Cortex of kidney (tissue), 1 donor: ENCODE measurements at places on chromosomes 7 and 10.

- DNase-seq = no peak
Measured at GRCh38 chr7:140593672-140593982, 47.0 kb downstream of the DENND2A start.

DNA sequence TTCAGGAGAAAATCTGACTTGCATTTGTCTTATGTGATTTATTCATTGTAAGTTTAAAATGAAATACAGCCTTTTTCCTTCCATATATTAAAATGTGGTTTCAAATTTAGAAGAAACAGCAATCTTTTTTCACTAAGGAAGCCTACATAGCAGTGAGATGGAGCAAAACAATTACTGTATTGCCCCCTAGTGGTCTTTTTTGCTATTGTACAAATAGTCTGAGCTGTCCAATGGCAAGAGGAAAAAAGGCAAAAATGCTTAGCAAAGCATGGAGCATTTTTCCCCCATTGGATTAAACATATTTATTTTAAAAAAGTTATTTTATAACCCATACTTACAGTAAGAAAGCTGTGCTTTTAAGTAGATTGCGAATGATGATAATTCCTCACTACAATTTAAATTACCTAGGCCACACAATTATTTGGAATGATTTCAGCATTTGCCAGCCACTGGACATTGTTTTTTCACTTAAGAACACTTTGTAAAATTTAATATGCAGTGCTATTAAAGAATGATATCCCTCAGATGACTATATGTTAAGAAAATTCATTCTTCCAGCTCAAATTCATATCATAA is 119.5 kb downstream of the CPED1 start:
- no peak for DNase-seq

DNA sequence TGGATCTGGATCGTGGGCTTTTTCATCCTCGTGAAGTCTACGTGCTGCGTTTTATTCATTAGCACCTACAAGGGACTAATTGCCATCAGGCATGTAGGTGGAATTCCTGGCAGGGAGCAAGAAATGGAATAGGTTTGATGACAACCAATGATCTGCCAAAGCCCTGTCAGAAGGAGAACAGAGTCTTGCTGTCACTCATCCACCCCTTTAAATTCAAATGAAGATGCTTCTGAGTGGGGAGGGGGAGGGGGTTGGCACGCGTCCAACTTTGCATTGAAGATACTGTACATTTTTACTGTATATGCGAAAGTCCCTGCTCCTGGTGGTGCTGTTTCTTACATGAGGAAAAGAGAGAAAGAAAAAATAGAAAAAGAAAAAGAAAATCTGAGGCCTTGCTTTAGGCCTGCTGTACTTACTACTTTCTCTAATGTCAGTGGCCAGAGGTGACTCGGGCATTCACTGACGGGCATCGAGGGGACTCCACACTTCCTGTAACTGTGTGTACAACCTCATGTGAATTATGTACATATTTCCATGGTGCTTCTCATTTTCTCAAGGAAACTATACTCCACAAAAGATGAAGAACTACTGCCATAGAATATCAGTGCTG is 569.1 kb downstream of the INHBA start:
- DNase-seq = no peak

DNA sequence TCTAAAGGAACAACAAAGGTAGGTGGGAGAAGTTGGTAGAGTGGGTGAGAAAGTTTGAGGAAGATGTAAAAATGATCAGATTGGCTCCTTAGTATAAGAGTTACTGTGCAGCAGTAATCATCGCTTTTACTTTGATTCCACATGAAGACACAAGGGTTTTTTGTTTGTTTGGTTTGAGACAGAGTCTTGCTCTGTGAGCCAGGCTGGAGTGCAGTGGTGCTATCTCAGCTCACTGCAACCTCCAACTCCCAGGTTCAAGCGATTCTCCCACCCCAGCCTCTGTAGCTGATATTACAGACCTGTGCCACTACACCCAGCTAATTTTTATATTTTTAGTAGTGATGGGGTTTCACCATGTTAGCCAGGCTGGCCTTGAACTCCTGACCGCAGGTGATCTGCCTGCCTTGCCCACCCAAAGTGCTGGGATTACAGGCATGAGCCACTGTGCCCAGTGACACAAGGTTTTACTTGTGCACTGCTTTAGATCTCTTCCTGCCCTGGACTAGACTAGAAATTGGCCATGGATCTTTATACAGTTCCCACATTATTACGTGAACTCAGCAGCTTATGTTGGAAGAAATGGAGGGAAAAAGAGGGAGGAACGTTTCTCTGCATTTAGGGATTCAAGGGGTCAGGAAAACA is 10.7 kb downstream of the LUC7L2 start:
- no peak for DNase-seq

- no peak for DNase-seq
Measured at GRCh38 chr10:88857831-88858230, 6.2 kb upstream of the ANKRD22 start.

DNA sequence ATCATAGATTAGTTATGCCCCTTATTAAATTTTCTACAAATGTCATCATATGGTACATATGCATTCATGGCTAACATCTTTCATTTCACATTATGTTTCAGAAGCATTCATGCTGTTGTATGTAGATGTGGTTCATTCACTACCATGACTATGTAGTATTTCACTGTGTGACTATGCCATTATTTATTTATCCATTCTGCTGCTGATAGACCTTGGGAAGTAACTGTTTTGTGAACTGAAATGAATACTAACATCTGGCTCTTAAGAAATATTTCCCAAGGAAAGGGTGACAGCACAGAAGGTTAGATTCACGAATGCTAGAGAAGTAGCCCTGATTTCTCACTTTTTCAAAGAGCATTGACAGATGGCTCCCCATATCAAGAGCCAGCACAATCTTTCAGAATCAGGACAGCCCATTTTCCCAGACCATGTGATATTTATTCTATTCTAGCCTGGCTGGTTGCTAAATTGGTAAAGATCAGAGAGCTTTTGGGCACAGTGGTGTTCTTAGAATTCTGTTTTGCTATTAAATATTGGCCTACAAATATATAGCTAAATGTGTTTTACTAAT is 157.4 kb downstream of the DYNC1I1 start:
- DNase-seq = no peak

- DNase-seq = no peak
Measured at GRCh38 chr10:95214793-95215192, 20.8 kb downstream of the ACSM6 start.

GRCh38 chr7:111198255-111198654 is 107.3 kb downstream of the LRRN3 start:
- DNase-seq = no peak

- DNase-seq = no peak
Measured at GRCh38 chr10:44008270-44008916, 359.7 kb upstream of the ZNF32 start.

DNA sequence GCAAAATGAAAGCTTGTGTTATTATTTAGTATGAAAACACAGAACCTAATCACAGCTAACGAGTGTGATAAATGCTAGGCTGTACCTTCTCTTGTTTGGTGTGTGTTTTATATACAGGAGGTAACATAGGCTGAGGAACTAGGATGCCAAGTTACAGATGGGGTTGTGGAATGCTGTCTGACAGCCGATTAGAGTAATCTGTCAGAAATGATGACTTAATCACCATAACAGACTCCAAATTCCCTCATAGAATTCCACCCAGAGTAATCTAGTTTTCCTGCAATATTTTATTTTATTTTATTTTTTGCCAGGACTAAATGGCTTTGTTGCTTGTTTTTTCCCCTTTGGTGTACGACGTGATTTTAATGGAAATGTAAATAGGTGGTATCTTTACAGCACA is 221.2 kb downstream of the CELF2 start:
- no peak for DNase-seq

DNA sequence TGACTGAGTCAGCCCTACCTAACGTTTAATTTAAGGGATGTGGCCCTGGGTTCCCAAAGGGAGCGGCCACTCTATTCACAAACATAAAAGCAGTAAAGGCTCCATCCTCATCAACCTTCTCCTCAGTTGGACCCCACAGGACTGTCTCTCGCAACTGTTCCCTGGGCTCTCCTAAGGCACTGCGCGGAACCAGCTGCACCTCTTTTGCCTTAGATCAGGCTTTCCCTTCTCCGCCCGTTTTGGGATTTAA is 689 bp upstream of the GTPBP4 start:
- no peak for DNase-seq

DNA sequence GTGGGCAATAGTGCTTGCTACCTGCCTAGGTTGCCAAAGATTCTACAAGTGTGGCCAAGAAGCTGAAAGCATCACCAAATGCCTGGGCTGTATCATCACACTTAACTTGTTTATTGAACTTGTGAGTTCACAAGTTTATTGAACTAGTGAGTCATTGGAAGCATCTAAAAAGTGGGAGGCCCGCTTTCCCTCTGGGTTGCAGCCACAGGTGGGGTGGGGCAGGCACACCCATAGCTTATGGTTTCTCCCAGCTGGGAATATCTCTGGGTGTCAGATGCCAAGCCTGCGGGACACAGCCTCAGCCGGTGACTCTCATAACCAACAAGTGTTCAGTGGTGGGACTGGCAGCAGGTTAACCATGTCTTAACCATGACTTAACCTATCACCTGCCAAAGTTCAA is 145.9 kb upstream of the FAM13C start:
- DNase-seq = no peak

DNA sequence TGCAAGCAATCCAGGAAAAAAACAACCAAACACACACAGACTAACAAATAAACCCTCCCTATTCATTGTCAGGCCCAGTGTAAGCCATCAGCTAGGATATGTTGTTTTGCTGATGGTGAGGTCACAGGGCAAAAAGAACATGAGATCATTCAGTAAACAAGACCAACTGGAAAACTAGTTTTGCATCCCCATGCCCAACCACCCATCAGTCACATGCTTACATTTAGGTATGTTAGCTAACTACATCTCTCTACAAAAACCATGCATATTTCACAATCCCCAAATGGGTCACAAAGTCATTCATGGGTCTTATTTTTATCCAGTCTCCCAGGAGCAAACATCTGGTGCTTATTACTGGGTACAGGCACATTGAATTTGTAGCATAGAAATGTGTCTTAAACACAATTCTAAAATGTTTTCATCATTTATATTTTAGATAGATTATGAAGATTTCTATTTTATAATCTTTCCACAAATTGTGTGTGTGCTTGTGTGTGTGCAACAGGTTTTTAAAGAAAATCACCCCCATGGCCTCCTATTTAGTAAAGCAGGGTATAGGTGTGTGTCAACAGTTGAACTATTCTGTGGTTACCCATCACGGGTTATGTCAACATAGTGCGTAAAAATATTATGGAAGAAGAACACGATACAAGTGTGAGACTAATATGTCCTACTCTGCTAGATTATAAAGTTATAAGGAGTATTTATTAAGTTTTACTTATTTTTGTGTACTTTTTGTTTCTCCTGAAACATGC is 103.8 kb upstream of the AKR1E2 start:
- no peak for DNase-seq

DNA sequence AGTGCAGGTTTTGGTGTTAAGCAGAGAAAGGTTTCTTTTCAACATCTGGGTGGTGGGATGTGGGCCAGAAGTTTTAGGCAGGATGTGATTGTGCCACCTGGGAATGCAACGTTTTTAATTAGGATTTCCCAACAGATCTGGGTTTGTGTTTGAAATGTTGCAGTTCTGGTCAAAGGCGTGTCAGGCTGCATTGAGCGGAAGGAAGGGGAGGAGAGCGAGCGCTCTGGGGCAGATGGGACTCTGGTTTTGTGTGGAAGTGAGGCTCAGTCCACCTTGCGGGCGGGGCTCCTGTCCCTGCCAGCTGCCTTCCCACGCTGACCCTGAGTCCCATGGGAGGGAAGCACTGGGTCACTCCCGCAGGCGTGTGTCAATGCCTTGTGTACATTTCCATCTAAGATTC is 767.7 kb downstream of the KCNMA1 start:
- no peak for DNase-seq

- no peak for DNase-seq
Measured at GRCh38 chr10:127041552-127041951, 136.3 kb downstream of the DOCK1 start.

DNA sequence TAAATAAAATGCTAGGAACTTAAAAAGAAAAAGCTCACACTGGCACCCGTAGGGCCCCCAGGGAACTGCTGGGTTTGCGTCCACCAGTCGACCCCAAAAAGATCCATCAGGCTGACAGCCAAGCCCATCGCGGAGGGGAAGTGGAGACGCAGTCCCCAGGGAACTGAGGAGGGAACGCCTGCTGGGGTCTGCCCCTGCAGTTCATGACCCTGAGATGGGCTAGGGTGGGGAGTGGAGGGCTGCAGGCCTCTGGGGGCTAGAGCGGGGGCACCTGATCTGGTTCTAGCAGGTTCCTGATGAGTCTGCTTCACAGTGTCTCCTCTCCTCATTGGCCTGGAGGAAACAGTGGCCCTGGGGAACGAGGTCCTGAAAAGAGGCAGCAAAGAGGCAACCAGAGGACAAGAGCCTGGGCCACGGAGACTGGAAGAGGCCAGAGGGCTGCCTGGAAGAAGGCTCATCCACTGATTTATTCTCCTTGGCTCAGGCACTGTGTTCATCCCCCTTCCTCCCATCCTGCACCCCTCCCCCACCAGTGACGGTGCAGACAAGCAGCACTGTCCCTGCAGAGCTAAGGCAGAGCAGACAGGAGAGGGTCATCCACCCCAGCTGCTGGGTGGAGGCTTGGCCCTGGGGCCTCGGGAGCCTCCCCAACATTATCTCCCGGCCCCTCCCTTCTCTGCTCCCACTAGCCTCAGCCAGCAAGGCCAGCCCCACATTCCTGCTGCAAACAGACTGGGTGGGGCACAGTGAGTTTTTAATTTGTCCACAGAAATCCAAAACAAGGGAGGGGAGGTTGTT is 24.7 kb upstream of the HSPA12A start:
- no peak for DNase-seq

DNA sequence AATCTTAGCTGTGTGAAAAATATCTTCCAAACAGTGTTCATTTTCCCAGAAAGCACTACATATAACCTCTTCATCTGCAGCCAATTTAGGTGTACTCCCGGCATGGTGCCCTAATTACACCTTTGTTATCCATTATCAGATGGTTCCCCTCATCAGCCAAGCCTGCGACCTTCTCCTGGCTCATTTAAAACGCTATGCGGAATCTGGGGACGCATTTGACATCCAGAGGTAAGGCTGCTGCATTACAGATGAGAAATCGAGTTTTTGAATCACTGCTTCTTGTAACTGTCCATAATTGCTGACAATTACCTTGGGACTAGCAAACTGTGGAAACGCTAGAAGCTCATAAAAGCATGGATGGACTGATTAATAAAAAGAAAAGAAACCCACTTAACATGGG is 109.5 kb downstream of the PARP12 start:
- DNase-seq = no peak

GRCh38 chr10:78349165-78349516 is 315.5 kb downstream of the RPS24 start:
- no peak for DNase-seq

DNA sequence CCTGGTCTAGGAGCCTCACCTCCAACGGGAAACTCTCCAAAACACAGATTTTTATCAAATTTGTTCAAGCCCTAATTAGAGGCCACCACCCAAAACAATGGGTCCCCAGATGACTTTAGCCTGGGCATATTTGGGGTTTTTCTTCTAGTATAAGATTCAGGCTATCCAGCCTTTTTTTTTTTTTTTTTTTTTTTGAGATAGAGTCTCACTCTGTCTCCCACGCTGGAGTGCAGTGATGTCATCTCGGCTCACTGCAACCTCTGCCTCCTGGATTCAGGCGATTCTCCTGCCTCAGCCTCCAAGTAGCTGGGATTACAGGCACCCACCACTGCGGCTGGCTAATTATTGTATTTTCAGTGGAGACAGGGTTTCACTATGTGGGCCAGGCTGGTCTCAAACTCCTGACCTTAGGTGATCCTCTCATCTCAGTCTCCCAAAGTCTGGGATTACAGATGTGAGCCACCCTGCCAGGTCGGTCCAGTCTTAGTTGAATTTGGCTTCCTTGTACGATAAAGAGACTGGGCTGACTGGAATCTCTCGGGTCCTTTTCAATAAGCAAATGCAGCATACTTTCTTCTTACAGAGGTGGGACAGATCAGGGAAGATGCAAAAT is 91.4 kb upstream of the KLF6 start:
- no peak for DNase-seq
